SK-N-SH treated with all-trans-retinoic acid at 6 μM for 48 hours (cell line): ENCODE measurements at places on chromosomes 13 and 19.

DNA sequence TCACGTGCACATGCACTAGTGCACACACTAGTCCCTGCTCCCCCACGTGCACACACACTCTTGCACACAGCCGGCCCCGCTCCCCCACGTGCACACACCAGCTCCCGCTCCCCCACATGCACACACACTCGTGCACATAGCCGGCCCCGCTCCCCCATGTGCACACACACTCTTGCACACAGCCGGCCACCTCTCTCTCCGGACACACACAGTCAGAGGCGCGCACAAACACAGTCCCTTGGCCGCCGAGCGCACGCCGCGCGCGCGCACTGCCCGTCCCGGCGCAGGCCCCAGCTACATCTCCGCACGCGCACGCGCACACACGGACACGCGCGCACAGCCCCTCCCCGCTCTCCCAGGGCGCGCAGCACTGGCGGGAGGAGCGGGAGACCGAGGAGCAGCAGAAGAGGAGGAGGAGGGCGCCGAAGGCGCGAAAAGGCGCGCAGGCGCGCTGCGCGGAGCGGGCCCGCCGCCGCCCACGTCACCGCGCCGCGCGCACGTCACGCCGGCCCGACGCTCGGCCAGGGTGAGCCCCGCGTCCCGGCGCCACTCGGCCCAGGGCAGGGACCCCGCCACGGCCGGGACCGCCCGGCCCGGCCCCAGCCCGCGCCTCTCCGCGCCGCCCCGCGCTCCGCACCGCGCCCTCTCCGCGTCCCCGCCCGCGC lies at the start of gene TFDP1:
Gene TFDP1, plus strand, starts transcription at position 549 of the 665 bp plus-strand sequence. CDS start 1,085 bp downstream, outside the sequence.
- peak; percentile 88 for ATAC-seq

GRCh38 chr19:3440082-3440481 lies 40.2 kb downstream of the SMIM24 start:
- ATAC-seq: no peak; the same call in 2 of the 3 replicates

DNA sequence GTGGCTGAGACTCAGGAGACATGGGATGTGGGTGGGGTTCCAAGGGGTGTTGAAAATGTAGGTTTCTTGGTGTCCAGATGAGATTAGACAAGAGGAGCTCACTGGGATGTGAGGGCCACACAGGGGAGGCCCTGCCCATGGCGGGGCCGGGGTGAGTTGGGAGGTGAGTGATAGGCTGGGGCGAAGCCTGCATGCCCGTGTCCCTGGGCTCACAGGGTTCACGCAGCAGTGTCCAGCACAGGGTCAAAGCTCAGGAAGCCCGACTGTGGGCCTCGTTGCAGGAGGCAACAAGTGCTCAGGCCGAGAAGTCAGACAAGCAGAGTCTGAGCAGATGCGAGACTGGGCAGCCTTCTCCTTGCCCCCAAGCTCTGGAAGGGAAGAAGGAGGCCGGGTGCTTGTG lies 27.2 kb downstream of the CCDC8 start:
- ATAC-seq: no peak

DNA sequence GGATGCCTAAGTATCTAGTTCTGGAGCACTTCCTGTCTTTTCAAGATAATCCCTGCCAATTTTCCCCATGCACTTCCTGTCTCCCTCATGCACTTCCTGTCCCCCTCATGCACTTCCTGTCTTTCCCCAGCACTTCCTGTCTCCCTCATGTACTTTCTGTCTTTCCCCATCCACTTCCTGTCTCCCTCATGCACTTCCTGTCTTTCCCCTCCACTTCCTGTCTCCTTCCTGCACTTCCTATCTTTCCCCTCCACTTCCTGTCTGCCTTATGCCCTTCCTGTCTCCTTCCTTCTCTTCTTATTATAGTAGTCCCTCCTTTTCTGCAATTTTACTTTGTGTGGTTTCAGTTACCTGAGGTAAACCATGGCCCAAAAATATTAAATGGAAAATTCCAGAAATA lies 3.0 kb upstream of the TNNT1 start:
- ATAC-seq: no peak

- no peak for ATAC-seq
Measured at GRCh38 chr13:71399631-71400215, 467.3 kb downstream of the DACH1 start.

- peak; percentile 67 for ATAC-seq
Measured at GRCh38 chr19:29260477-29261317, 47.7 kb upstream of the UQCRFS1 start.

DNA sequence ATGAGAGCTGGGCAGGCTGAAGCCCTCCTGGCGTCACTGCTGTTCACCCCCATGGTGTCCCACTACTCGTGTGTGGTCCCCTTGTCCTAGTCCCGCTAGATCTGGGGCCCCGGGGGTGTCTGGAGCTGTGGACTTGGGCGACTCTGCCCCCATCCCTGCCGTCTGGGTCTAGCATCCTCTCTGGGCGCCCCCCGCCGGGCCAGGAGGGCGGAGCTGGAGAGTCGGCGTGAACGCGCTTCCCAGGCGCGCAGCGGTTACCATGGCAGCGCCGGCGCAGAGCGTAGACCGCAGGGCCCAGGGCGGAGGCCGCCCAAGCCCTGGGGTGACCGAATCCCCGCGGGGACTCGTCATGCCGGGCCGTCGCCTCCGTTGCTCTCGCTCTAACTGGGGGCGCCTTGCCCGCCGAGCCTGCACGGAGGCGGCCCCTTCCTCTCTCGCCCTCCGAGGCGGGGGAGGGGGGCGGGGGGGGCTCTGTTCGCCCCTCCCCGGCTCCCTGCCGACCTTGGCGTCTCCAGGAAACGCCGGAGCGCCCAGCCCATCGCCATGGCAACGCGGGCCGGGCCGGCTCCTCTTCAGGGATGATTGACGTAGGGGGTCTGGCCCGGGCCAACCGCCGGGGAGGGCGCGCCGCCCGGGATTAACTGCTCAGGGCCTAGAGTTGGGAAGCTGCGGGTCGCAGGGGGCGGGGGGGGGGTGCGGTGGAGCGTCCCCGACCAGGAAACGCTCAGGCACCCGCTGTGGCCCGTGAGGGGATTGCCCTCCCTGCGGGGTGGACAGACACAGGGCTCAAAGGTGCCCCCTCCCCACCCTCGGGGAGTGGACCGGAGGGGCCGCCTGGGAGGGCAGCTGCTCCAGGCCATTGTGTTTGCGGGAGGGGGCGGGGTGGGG lies 8.9 kb downstream of the ISYNA1 start:
- peak; percentile 78 for ATAC-seq

DNA sequence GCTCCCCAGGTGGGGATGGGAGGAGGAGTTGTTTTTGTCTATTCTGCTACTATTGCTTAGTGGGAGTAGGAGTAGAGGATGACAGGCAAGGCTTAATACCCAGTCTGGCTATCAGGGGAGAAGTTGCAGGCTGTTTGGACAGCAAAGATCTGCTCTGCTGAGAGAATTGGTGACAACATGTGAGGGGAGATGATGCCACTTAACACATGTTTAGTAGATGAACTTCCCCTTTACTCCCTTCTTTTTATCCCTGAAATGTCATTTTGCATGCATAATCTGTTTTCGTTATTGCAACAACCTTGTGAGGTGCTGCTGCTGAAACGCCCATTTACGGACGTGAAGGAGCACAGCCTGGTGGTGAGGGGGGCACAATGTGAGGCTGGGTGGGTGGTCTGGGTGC lies 3.0 kb upstream of the CYP4F12 start:
- no peak for ATAC-seq

DNA sequence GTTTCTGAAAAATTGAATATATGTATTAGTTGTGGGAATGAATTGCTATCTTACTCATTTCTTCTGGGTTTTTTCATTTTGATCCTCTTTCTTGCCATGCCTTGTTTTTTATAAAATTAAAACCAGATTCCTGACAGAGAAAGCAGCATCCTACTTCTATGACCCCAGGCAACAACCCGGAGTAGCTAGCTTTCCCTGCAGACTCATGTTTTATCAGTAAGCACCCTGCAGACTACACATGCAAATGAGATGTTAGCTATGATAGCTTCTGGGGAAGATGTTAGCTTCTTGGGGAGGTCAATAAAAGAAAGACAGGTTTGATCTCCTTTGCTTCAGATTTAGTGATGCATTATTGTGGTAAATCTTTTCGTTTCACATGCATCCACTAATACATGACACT lies 1598.6 kb downstream of the SLITRK5 start:
- no peak for ATAC-seq

- ATAC-seq: peak; percentile 46
Measured at GRCh38 chr13:109667807-109668291, 118.5 kb downstream of the IRS2 start.

- ATAC-seq: no peak
Measured at GRCh38 chr19:56137405-56137804, 3.7 kb upstream of the ZNF444 start.

- ATAC-seq: no peak
Measured at GRCh38 chr19:48573163-48573505, 21.2 kb downstream of the SULT2B1 start.

DNA sequence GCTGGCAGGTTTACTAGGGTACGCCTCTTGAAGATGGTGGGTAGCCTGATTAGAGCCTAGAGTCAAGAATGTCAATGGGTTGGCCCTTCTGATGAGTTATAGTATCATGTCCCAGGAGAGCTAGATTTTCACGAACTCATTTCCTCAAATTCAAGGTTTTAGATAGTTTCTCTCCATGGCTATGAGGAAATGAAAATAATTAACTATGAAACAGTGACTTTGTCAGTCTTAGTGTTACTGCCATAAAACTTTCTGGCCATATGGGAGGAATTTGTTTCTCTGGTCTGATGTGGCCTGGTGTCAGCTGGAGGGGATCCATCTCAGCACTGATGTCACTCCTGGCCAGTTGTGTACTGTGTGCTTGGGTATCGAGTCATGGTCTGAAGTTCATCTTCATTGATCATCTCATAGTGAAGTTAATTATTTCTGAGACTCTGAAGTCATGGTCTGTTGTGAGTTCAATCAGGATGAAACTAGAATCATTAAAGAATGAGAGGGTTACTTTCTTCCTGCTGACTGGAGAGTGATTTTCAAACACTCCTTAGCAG lies 49.4 kb upstream of the TNFSF11 start:
- no peak for ATAC-seq

- ATAC-seq: no peak
Measured at GRCh38 chr13:110450941-110451730, 110.4 kb downstream of the RAB20 start.

GRCh38 chr19:14116918-14117578 lies 514 bp downstream of the PRKACA start:
- no peak for ATAC-seq

- ATAC-seq: no peak
Measured at GRCh38 chr19:47595944-47596343, 13.0 kb upstream of the BICRA start.

DNA sequence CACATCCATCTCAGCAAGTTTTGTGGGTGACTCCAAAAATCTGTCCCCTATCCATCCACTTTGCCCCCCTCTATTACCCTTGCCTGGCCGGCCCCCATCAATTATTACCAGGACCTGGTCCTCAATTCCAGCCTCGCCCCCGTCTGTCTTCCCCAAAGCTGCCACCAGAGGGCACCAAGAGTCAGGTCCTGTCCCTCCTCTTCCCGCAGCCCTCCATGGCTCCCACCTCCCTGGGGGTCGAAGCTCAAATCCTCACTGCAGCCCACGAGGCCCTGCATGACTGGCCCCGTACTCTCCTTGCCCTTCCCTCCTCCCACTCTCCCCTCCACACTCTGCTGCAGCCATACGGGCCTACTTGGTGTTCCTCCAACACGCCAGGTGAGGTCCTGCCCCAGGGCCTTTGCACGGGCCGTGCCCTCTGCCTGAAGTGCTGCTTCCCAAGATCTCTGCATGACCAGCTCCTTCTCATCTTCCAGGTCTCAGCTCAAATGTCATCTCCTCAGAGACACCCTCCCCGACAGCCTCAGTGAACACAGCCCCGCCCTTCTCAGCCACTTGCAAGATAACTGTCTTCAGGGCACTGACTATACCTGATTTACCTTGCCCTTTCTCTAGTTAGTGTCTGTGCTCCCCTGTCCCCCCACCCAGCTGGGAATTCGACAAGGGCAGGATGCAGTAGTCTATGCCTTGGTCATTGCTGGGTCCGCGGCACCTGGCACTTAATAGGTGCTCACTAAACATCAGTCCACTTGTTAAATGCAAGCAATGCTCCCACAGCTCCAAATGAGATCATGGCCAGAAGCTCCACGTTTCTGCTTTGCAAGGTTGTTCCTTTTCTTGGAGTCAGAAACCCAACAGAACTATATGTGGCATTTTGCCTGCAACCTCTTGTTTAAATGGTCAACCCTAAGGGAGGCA lies 16.8 kb upstream of the SEMA6B start:
- peak; percentile 75 for ATAC-seq

- ATAC-seq: no peak
Measured at GRCh38 chr19:33282036-33282671, 20.2 kb downstream of the CEBPA start.

DNA sequence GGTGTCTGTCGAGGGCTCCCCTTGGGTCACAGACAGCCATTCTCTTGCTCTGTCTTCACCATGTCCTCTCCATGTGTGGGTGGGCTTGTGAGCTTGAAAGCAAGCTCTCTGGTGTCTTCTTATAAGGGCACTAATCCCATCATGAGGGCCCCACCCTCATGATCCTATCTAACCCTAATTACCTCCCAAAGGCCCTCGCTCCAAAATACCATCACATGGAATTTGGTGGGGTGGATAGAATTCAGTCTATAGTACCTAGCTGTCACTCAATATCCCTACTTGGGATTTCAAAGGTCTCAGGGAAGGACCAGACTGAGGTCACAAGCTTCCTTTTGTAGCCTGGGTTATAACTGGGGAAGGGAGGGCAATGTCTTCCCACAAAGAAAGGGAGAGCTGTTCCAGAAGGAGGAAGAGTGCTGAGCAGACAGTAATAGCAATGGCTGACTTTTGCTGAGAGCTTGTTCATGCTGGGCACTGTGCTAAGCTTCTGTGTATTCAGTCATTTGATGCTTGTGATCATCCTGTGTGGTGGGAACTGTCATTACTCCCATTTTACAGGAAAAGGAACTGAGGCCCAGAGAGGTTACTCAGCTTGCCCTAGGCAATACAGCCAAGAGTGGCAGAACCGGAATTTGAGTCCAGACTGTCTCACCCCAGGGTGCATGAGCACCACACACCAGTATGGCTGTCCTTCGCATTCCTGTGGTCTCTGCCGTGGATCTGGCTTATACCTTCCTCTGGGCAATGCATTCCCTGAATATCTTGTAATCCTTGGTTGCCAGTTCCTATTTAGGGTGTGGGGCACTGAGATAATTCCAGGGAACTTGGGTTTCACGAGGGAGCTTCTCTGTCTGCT lies 8.2 kb downstream of the FXYD5 start:
- peak; percentile 75 for ATAC-seq
